ENCODE measurements at places on chromosomes 1 and 21. TPM values are rescaled to one million over a fixed set of nuclear protein-coding genes. Genes with fewer than 3 reads are reported as not detected.

GRCh38 chr1:195462646-195463045 is 1145.6 kb downstream of the KCNT2 start:
- DNase-seq: no peak

DNA sequence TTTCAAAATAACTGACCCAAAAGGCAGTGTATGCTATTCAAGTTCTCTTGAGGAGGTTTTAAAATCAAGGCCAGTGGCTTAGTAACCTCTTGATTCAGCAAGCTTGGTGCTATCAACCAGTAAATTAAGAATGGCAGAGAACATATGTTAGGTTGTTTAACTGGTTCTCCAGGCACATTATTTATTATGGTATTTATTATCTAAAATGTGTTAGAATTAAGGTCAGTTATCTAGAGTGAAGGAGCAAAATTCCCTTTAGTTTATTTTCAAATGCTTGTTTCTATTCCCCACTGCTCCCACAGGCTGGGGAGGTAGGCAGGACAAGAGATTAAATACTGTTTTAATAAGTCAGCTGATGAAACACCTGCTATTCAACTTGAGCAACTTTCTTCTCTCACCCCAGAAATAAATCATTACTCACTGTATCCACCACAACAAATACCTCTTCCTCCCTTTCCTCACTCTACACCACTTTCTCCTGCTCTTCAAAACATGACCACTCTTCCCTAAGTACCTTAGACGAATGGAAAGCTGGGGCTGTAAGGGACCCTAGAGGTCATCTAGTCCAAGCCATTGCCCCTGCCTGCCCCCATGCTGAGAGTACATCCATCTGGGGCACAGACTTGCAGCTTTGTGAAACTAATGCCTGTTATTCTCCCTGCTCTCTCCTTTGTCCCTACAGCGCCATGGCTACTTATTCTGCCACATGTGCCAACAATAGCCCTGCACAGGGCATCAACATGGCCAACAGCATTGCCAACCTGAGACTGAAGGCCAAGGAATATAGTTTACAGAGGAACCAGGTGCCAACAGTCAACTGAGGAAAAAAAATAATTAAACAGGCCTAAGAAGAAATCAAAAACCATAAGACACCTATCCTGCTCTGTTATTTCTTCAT is 71.7 kb downstream of the PRRX1 start:
- DNase-seq: no peak

DNA sequence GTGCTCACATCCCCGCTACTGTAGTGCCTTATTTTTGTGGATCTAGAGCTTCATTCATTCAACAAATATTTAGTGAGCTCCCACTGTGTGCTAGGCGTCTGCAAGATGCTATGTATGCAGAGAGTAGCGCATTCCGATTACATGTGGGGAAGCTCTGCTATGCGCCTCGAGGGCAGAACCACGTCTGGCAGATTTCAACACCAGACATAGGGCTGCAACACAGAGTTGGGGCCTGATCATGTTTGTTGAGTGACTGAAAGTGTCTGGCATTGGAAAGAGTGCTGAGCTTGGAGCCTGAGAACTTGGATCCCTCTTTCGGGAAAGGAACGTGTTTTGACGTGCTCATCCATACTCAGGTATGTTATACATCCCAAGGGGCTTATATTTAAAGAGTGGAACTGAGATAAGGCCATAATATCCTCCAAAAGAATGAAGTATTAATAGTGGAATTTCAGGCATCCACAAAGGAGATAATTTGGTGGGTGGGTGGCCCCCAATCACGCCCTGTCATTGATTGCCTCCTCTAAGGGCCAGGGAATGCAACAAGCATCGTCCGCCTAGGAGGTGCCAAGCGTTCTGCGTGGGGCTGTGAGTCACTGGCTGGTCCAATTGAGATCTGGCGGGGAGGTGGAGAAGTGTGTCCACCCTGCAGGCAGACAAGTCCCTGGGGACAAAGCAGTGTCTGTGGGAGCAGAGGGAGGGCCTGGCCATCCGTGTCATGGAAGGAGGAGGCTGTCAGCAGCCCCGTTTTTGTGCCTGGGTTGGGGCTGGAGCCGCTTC is 62.8 kb upstream of the ZBTB40 start:
- no peak for DNase-seq

The SPRR2G gene
- total RNA-seq: 124 TPM

DNA sequence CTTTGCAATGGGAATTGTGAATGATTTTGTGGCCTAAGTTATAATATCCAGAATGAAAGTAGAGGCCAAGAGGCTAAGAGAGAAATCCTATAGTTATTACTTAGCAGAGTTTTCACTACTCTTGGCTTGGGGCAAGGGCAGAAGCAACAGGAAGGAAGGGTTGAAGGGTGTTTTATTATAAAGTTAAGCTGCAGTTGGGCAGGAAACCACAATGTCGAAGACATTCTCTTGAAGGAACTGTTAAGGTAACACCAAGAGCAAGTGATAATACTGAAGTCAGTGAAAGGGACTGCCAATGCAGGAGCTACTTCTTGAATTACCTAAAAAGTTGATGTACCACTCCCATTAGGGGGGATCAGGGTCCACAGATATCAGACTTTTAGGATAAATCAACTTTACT is 8.3 kb downstream of the XCL2 start:
- DNase-seq: no peak

The STUM gene
- total RNA-seq: 2.8 TPM

- DNase-seq: no peak
Observed at GRCh38 chr1:229693129-229693900, 67.3 kb downstream of the URB2 start.

- no peak for DNase-seq
Observed at GRCh38 chr1:156098784-156099183, 15.7 kb upstream of the LMNA start.

The DEPDC1 gene
- total RNA-seq: 1.4 TPM

GRCh38 chr1:55974714-55975441 is 604.5 kb downstream of the PLPP3 start:
- no peak for DNase-seq

GRCh38 chr21:34133802-34134201 is 60.4 kb downstream of the MRPS6 start:
- no peak for DNase-seq

DNA sequence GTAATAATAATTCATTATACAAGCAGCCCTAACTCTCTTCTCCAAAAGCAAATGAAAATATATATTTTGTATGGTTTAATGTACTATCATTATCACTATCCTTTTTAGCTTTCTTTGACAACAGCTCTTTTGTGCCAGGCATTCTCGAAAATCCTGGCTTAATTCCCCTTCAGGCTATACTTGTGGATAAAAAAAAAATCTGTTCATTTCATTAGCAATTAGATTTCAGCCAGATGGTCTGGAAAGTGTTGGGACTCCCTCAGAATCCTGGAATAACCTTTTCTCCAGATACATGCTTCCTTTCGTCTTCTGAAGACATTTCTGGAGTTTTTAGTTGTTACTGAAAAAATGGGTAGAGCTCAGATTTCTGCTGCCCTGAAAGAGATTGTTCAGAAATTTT is 83.4 kb upstream of the PLPPR4 start:
- DNase-seq: no peak

GRCh38 chr1:195899762-195900352 is 708.4 kb downstream of the KCNT2 start:
- DNase-seq: no peak

All from lower leg skin (tissue), 4 donors.